ENCODE measurements at places on chromosomes 7 and 10.
A peak's percentile ranks its signal among the peaks of the same experiment; 100 is the strongest.

DNA sequence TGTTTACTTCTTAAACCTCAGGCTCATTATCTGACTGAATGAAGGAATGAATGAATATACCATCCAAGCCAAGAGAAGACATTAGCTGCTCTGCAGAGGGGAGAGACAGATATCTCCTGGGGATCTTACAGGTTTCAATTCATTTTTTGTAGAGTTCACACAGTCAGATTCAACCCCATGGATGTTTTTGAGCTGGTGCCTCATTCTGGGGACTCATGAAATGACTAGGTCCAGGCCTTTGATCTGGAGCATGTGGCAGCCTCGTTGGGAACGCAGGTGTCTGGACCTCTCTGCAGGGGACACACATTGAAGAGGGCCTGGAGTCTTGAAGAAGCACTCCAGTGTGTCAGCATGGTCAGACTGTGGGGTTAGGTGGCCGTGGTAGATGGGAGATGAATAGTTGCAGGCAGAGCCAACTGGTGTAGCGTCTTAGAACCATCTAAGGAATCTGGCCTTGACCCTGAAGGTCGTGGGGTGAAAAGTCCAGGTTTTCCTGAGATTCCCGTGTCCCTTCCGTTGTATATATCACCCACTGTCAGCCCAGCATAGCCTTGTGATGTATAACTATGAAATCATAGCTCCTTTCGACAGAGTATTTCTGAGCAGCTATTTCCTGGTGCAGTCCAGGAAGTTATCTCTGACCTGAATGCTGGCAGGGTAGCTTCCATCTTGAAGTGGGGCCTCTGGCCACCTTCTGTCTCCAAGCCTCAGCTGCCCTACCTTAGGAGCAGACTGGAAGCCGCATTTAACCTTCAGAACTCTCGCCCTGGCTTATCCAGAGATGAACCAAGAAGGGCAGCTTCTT, 22.3 kb downstream of the BTBD16 start:
- DNase-seq = no peak
- no peak overlapping the region for H3K4me3 ChIP-seq
- H3K27ac ChIP-seq = no peak overlapping the region
- peaks cover 9% of the 10 kb centered on the region for H3K27me3 ChIP-seq
- no peaks in the 10 kb centered on the region for H3K36me3 ChIP-seq

GRCh38 chr7:132065193-132065988, 509.0 kb upstream of the PODXL start:
- H3K4me1 ChIP-seq = no peaks in the 10 kb centered on the region
- H3K27me3 ChIP-seq = peaks cover 6% of the 10 kb centered on the region
- H3K36me3 ChIP-seq = no peaks in the 10 kb centered on the region
- H3K4me3 ChIP-seq = no peak overlapping the region
- H3K27ac ChIP-seq = no peak overlapping the region
- no peak for DNase-seq

DNA sequence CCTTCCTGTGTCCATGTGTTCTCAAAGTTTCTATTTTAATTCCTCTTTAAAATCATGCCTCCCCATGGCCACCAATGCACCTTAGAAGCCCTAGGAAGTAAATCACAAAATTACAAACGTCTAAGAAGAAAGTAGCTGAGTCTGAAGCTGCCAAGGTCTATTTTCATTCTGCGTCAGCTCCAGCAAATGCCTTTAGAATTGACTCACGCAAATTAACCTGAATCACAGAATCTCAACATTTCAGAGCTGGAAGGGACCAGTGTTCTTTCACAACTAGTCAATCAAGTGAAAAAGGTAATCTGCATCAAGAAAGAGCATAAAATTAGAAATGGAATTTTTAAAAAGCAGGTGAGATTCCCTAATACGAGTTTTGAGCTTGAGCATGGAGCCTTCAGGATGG, 1017.6 kb downstream of the SORCS3 start:
- no peak overlapping the region for H3K27ac ChIP-seq
- no peak overlapping the region for H3K4me3 ChIP-seq
- no peaks in the 10 kb centered on the region for H3K27me3 ChIP-seq
- DNase-seq = no peak
- no peaks in the 10 kb centered on the region for H3K36me3 ChIP-seq

GRCh38 chr7:91916051-91916440, 24.6 kb upstream of the AKAP9 start:
- no peaks in the 10 kb centered on the region for H3K36me3 ChIP-seq
- peaks cover 18% of the 10 kb centered on the region for H3K4me1 ChIP-seq
- no peak overlapping the region for H3K27ac ChIP-seq
- no peak for DNase-seq

GRCh38 chr7:135802697-135803096, 54.1 kb upstream of the FAM180A start:
- H3K4me1 ChIP-seq = peaks cover 5% of the 10 kb centered on the region
- H3K36me3 ChIP-seq = no peaks in the 10 kb centered on the region
- H3K27me3 ChIP-seq = no peaks in the 10 kb centered on the region
- no peak for DNase-seq
- H3K27ac ChIP-seq = no peak overlapping the region

- H3K4me1 ChIP-seq = peaks cover 87% of the 10 kb centered on the region
- H3K4me3 ChIP-seq = peak overlapping the region; percentile 19
- peak overlapping the region; percentile 82 for H3K27ac ChIP-seq
- DNase-seq = peak; percentile 51
- peaks cover 61% of the 10 kb centered on the region for H3K36me3 ChIP-seq
- H3K27me3 ChIP-seq = no peaks in the 10 kb centered on the region
Measured at GRCh38 chr7:44622342-44623151, 16.1 kb downstream of the OGDH start.

DNA sequence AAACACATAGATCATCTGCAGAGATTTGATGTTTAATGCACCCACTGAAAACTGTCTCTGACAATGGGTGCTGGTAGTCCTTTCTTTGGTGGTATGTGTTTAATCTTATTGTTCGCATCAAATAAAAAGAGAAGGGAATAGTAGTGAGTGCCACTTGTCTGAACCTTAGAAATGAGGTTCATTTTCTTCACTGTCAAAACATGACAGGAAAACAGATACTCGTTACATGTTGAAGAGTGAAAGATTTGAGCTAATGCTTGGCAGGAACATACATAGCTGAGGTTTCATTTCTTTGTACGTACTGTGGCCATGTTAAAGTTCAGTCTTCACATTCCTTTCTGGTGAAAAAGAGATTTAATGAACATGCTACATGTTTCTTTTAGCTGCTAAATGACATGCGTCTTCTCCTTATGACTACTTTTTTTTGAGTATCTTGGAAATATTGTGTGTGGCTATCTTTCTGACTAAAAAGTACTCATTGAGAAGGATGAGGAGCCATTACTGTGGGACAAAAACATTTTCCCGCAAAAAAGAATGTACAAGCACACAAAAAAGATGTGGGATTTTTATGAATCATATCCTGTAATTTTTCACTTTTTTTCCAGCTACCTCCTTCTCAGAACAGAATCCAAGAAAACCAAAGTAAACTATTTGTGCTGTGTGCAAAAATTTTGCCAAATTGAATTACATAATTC, 108.0 kb downstream of the TWIST1 start:
- H3K36me3 ChIP-seq = no peaks in the 10 kb centered on the region
- H3K4me3 ChIP-seq = no peak overlapping the region
- H3K27ac ChIP-seq = no peak overlapping the region
- no peak for DNase-seq

DNA sequence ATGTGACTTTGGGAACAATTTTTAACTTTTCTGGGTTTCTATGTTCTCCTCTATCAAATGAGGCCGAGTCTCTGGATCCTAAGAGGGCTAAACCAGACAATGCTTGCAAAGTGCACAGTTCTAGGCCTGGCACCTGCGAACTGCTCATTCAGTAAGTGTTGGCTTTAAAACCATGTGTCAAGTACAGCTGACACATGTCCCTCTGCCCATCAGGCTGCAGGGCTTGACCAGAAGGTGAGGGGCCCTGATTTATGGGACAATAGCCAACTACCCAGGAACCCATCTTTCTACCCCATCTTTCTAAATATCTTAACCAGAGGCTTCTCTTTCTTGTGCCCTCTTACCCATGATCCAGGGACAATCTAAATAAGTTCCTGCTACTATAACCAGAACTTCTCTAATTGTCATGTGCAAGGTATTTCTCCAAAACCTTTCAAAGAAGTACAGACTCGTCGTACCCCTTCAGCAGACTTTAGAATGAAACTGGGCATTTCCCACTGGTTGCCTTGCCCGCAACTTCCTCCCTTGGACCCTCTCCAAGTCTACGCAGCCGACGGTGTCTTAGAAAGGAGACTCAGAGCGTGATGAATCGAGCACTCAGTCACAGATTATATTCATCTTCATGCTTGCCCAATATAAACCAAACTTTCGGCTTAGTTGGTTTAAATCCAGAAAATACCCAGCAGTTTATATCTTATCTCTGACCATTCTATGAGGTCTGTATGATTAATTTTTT, 69.8 kb upstream of the STEAP1B start:
- H3K27ac ChIP-seq = no peak overlapping the region
- H3K4me3 ChIP-seq = no peak overlapping the region
- peaks cover 7% of the 10 kb centered on the region for H3K36me3 ChIP-seq
- H3K4me1 ChIP-seq = peaks cover 40% of the 10 kb centered on the region
- peaks cover 62% of the 10 kb centered on the region for H3K27me3 ChIP-seq

DNA sequence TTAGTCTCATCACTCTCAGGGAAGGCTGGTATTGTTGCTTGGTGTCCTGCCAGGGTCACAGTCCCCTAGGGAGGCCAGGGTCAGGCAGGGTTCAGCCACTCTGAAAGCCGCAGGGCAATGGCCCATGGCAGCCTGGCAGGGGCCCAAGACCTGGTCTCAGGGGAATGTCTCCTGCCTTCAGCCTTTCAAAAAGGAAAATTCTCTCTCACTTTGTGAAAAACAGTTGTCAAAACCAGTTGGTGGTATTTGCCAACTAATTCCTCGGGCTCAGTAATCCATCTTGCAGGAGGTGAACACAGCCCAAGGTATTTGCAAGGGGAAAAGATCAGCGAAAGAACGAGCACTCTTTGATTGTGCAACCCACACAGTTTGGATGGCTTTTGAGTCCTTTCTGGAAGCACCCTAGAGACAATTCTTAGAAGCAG, 101.5 kb downstream of the JCAD start:
- no peaks in the 10 kb centered on the region for H3K4me1 ChIP-seq
- H3K4me3 ChIP-seq = no peak overlapping the region
- DNase-seq = no peak
- no peak overlapping the region for H3K27ac ChIP-seq
- H3K36me3 ChIP-seq = no peaks in the 10 kb centered on the region

DNA sequence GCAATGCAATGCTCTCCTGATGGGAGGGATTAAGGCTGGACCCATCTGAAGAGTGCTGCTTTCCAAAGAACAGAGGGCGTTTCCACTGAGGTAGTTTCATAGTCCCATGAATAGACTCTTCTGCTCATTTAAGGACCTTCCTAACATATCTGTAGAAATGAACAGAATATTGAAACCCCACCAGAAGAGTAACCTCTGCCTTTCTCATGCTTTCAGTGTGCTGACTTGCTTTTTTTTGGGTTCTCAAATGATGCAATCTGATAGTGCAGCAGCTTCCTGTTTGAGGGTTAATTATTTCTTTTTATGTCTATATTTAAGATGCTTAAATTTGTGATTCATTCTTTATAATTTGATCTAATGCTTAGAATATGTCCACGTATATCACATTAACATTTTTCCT, 82.2 kb downstream of the GATA3 start:
- peak overlapping the region; percentile 79 for H3K4me3 ChIP-seq
- peak overlapping the region; percentile 93 for H3K27ac ChIP-seq
- H3K4me1 ChIP-seq = peaks cover 74% of the 10 kb centered on the region
- H3K27me3 ChIP-seq = no peaks in the 10 kb centered on the region
- DNase-seq = no peak

DNA sequence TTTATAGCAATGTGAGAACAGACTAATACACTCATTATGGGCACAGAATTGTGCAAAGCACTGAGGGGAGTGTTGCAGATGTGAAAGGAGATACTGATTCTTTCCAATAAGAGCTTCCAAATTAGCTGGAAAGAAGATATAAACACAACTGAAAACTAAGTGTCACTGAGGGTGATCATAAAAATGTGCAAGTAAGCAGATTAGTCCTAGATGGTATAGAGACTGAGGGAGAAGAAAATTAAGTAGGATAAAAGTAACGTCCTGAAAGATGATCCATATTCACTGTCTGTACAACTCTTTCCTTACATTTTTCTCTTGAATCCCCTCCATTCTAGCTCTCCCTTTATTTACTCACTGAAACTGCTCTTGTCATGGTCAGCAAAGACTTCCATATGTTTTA, 11.2 kb upstream of the NXPH1 start:
- no peaks in the 10 kb centered on the region for H3K4me1 ChIP-seq
- no peak for DNase-seq
- no peak overlapping the region for H3K27ac ChIP-seq

GRCh38 chr7:45078125-45078681, 10.6 kb downstream of the NACAD start:
- peaks cover 6% of the 10 kb centered on the region for H3K4me1 ChIP-seq
- no peaks in the 10 kb centered on the region for H3K27me3 ChIP-seq
- H3K27ac ChIP-seq = no peak overlapping the region
- H3K4me3 ChIP-seq = no peak overlapping the region
- no peak for DNase-seq

DNA sequence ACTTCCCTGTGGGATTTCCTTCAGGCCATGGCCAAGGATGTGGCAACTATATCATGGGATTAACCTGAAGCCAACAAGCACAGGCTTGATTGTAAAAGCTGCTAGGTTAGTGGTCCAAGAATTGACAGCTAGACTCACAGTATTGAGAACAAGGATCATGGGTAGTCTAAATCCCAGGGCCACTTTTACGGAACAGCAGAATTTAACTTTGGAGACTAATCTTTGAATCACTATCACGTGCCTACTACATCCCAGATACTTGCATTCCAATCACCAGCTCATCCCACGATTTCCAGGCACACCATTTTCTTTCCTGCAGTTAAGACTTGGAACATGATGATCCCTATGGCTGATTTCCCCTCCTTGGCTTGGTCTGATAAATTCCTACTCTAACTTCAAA, 65.6 kb upstream of the ADO start:
- no peak for DNase-seq
- no peak overlapping the region for H3K27ac ChIP-seq
- peaks cover 7% of the 10 kb centered on the region for H3K4me1 ChIP-seq
- H3K27me3 ChIP-seq = peaks cover 2% of the 10 kb centered on the region
- no peaks in the 10 kb centered on the region for H3K36me3 ChIP-seq

DNA sequence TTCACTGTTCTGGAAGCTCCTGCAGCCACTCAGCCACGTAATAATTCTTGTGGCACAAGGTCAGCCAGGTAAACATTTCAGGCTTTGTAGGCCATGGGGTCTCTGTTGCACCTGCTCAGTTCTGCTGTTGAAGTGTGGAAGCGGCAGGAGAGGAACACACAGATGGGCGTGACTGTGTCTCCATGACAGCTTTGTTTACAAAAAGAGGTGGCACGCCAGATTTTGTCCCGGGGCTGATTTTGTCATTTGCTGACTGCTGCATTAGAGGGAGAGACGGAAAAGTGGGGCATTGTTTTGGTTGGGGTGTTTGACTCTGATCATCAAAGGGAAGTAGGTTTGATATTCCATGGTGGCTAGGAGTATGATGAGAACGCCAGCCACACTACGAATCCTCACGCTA, 103.1 kb downstream of the PRKAG2 start:
- DNase-seq = no peak
- H3K4me1 ChIP-seq = peaks cover 34% of the 10 kb centered on the region
- H3K4me3 ChIP-seq = no peak overlapping the region
- no peaks in the 10 kb centered on the region for H3K27me3 ChIP-seq
- H3K36me3 ChIP-seq = peaks cover 13% of the 10 kb centered on the region

GRCh38 chr7:139918480-139918879, 89.4 kb downstream of the TBXAS1 start:
- peak; percentile 11 for DNase-seq
- no peak overlapping the region for H3K4me3 ChIP-seq
- no peaks in the 10 kb centered on the region for H3K36me3 ChIP-seq
- H3K27ac ChIP-seq = no peak overlapping the region
- H3K27me3 ChIP-seq = peaks cover 2% of the 10 kb centered on the region

All from activated CD8-positive, alpha-beta T cell treated with anti-CD3 and anti-CD28 coated beads, Interleukin-2, amount 10 ng/mL, durations not matched to agents 7 days and 5 days (primary cell).